Activated naive CD8-positive, alpha-beta T cell treated with anti-CD3 and anti-CD28 coated beads for 36 hours (primary cell): ENCODE measurements at places on chromosomes 12 and 14.

DNA sequence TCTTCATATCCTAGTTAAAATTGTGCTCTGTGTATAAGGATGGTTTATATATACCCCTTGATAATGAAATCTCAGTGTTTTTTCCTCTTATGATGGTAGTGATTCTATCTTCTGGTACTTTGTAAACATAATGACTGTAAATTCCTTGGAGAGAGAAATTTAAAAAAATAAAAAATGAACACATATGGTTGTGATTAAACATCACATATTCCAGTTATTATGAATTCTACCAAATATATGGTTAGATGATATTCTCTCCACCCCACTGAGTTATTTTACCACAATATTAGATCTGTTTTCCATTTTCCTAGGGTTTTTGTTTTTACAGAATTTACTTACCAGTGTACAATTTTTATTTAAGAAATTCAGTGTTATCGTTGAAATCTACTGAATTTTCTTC lies 481.9 kb upstream of the NOVA1 start:
- no peak for DNase-seq

DNA sequence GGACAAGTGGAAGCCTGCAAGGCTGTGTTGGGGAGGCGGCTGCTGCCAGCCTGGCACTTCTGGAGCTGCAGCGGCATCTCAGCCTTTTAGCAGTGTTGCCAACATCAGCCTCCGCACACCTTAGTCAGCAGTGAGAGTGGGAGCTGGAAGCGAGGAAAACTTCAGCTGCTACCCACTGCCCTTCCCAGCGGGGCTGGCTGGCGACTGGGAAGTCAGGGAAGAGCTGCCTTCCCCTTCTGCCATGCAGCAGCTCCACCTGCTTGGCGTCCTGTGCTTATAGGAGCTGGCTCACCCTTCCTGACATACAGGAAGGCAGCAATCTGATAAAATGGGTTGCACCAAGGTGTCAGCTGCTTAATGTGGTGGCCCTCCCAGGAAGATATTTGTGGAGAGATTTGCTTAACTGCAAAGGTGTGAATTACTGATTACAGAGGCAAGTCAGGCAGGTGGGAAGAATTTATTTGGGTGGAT lies 15.4 kb upstream of the PLEKHG3 start:
- DNase-seq, result no peak

DNA sequence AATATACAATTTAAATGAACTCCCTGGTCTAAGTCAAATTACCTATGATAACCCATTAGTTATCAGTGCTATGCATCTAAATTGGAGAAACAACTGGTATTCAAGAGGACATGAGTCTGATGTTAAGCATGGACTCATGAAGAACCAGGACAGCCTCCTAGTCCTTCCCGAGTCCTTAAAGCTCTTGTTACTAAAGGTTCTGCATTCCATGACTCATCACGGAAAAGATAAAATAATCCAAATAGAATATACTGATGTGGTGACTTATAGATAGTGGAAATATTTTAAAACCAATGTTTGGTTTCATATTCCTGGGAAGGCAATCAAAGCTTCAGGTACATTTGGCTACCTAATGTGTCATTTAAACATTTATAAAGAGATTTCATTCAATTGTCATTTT lies 117.2 kb upstream of the PMCH start:
- DNase-seq, result no peak

DNA sequence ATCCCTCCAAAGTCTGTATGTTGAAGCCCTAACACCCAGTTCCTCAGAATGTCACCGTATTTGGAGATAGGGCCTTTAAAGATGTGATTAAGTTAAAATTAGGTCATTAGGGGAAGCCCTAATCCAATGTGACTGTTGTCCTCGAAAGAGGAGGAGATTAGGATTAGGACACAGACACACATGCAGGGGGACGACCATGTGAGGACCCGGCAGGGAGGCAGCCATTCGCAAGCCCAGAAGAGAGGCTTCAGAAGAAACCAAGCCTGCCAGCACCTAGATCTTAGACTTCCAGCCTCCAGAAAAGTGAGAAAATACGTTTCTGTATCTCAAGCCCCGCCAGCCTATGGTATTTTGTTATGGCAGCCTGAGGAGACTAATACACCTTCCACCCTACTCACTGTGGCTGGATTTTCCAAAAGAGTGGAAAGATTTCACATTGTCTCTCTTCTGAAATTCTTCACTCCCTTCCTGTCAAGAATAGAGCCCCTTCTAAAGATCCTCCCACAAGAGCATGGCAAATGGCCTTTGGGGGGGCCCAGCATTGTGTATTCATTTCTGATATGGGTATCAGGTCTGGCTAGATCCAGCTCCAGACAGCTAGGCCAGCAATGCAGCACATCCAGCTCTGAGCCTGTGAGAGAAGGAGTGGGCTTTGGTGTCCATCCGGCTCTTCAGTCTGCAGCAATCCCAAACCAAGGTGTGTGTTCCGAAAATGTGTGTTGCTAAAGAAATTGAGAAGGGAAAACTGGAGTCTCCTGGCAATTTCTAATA lies 15.4 kb upstream of the UBC start:
- DNase-seq, result no peak

DNA sequence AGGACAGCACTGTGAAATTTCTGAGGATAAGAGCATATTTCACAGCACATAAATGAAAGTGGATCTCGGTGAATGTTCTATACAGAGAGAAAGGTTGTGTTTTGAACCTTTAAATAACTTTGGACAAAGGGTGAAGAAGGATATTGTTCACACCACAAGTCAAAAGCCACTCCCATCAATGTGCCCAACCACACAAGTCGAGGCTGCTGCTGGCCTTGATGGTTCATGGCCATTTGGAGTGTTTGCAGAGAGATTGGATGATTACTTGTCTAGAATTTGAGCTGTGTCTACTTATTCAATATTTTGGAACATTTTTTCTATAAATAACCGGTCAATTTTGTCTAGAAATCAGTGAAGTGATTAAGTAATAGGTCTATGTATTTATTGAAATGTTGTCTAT lies 121.2 kb downstream of the HMGA2 start:
- DNase-seq, result no peak

DNA sequence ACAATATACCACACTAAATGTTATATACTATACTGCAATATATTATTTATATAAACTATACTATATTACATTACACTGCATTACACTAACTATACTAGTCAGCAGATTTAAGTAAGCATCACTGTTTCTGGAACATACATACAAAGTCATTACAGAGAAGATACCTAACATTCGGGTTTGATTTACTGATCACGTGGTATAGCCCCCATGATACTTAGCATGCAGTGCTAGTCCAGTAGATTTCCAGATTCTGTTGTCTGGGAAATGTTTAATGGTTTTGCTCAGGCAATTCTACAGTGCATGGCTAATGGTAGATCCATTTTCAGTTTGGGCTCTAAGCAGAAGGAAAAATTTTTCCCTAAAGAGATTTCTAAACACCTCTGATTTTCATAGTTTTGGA lies 403.7 kb upstream of the TMTC1 start:
- no peak for DNase-seq

GRCh38 chr14:73829526-73830431 lies 21.9 kb upstream of the PTGR2 start:
- DNase-seq, result peak; percentile 49
